Activated naive CD4-positive, alpha-beta T cell treated with anti-CD3 and anti-CD28 coated beads for 36 hours (primary cell): ENCODE measurements at places on chromosomes 6 and 20.
A peak's percentile ranks its signal among the peaks of the same experiment; 100 is the strongest.

- no peak for DNase-seq
Observed at GRCh38 chr20:32507998-32508774, 76.9 kb downstream of the NOL4L start.

GRCh38 chr20:58752565-58752964, 60.0 kb downstream of the NPEPL1 start:
- DNase-seq = no peak

GRCh38 chr6:47654255-47654654, 44.1 kb upstream of the ADGRF4 start:
- DNase-seq = no peak

DNA sequence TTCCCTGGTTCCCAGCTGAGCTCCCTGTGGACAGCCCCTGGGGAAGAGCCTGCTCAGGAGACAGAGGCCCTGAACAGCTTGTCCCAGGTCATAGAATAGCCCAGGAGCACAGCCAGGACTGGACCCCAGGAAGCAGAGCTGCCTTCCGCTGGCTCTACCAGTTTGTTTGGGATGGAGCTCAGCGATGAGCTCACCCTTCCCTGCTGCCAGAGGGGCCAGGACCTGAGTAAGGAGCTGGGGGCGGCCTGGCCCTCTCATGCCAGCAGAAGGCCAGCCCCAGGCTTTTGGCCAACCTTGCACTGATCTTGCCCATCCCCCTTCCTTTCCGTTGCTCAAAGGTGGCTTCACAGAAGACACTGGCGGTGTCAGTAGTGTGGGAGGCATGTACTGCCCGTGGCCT, 17.5 kb downstream of the MMP24OS start:
- no peak for DNase-seq

- no peak for DNase-seq
Observed at GRCh38 chr6:148952147-148953035, 205.6 kb downstream of the UST start.

- no peak for DNase-seq
Observed at GRCh38 chr20:51507216-51508036, 35.1 kb downstream of the NFATC2 start.

DNA sequence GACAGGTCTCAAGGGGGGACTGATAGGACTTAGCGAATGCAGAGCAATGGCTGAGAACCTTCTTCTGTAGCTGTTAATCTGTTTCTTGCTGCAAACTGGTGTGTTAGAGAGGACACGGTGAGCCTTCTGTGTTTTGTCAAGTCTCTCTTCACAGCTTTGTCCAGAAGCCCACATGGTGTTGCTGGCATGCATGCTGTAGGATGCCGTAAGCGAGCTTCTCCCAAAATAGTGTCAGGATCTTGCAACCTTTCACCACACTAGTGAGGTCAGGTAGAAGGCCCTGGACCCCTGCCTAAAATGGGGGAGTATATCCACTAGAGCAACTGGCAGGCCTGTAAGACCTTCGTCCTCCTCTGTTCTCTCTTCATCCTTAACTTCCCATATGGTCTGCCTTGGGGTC, 51.9 kb upstream of the GLP1R start:
- DNase-seq = no peak

DNA sequence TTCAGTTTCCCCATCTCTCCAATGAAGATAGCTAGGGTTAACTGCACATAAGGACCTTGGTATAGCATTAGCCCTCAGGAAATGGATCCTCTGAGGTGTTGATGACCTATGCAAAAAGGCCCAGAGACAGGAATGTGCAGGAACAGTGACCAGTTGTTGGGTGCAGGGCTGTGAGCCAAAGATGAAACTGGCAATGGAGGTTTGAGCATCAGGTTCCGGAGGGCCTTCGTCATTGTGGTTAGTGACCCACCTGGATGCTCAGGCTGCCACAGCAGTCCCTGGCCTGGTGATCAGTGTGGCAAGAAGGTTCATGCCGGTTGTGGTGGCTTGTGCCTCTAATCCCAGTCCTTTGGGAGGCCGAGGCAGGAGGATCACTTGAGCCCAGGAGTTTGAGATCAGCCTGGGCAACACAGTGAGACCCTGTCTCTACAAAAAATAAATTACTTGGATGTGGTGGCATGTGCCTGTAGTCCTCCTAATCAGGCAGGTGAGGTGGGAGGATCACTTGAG, 43.7 kb downstream of the TM9SF4 start:
- no peak for DNase-seq

DNA sequence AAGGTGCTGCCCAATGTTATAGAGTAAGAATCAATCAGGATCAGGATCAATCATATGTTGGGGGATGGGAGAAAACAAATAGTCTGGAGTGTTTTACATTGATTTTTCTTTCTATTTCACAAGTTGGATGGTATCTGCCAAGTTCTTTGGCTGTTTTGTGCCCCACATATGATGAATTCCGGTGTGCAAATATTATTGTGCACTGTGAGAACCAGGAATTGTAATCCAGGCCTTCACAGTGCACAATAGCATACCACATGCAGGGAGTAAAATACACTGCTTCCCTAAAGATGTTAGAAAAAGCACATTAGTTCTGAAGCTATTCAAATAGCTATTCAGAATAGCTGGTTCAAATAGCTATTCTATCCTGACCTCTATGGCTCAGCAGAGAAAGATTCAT, 133.7 kb downstream of the LCA5 start:
- DNase-seq = no peak

DNA sequence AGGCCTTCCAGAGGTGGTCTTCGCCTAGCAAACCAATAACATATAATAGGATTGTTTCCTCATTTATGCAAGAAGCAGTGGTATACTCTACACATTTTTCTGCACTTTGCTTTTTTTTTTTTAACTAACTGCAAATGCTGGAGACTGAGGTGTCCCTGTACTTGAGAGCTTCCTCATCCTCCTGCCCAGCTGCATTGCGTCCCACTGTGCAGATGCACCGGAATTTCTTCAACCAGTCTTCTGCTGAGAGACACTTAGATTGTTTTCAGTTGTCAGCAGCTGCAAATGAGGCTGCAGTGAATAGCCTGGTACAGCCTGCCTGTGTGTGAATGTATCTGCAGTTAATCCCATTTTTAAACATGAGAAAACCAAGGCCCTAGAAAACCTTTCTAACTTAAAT, 11.5 kb downstream of the FGD2 start:
- no peak for DNase-seq

DNA sequence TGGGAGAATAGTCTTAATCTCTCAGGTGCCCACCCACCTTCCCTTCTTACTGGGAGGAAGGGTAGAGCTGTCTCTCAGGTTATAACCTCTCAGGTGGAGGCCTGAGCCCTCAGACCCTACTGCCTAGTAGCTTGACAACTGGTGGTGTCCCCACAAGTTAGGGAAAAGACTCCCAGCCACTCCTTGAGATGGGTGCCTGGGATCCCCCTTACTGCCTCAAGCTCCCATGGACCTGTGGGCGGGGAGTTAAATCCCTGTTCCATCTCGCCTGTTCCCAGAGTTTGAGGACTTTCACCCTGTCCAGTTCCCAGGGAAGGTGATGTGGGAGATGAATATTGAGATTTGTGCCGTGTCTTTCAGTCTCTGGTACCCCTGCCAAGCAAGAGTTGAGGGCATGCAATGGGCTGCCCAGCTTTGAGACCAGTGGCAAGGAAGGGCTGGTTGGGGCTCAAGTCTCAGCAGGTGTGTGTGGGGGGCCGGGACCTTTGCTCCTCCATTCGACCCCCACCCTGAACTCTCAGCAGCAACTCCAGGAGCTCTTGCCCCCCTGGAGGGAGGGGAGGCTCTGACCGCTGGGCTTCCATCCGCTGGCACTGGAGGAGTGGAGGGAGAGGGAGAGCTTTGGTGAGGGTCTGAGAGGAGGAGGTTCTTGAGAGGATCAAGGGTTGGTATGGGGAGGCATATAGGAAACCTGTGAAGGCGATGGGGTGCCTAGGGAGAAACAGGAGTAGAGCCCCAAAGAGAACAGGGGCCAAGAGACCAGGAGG, 1.1 kb upstream of the PBX2 start:
- peak; percentile 23 for DNase-seq

DNA sequence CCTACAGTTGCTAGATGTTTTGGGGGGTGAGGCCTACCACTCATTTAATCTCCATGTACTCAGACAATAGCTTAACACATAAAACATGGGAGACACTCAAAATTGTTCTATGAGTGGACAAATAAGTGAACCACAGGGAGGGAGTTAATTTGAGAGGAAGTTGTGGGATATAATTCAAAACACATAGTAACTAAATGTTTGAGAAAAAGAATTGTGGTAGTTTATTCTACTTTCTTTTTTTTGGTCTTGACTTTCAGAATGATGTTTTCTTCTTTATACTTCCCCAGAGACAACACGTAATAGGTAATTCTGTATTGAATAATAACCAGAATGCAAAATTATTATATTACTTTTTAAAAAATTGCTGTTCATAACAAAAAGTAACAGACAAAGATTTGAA, 453.8 kb downstream of the RFPL4B start:
- DNase-seq = no peak

- DNase-seq = no peak
Observed at GRCh38 chr6:62891065-62891647, 320.1 kb upstream of the FKBP1C start.

- no peak for DNase-seq
Observed at GRCh38 chr20:19909725-19910124, 107.4 kb upstream of the NAA20 start.

- no peak for DNase-seq
Observed at GRCh38 chr6:43149265-43149664, 21.8 kb upstream of the SRF start.
